ENCODE measurements at places on chromosomes 7 and 10.
A peak's percentile ranks its signal among the peaks of the same experiment; 100 is the strongest.

GRCh38 chr10:111560027-111560426 is 483.2 kb downstream of the ADRA2A start:
- DNase-seq: no peak

DNA sequence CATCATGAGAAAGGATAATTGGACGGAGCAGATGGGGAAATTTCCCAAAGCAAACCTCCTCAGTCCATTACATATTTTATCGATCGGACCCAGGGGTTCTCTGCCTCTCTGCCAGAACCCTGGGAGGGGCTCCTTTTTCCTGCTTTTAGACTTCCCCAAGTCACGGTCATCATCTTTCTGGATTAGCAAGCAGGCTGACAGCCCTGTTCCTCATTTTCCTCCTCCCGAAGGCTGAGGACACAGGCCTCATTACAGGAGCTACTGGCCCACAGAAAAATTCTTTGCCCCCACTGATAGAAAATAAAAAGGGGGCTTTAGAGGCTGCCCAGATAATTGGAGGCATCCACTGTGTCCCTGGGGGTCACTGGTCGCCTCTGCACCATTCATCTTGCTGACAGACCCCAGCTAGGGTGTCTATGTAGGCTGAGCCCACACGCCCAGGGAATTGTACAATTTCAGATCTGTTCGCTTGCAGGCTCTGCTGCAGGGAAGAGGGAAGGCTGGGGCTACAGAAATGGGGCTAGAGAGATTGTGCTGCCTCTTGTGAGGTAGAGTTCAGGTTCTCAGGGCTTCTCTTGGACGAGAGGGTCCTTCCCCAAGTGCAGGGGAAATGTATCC is 125.7 kb upstream of the SDK1 start:
- no peak for DNase-seq

GRCh38 chr7:102082693-102083368 is 203.8 kb upstream of the SH2B2 start:
- no peak for DNase-seq

DNA sequence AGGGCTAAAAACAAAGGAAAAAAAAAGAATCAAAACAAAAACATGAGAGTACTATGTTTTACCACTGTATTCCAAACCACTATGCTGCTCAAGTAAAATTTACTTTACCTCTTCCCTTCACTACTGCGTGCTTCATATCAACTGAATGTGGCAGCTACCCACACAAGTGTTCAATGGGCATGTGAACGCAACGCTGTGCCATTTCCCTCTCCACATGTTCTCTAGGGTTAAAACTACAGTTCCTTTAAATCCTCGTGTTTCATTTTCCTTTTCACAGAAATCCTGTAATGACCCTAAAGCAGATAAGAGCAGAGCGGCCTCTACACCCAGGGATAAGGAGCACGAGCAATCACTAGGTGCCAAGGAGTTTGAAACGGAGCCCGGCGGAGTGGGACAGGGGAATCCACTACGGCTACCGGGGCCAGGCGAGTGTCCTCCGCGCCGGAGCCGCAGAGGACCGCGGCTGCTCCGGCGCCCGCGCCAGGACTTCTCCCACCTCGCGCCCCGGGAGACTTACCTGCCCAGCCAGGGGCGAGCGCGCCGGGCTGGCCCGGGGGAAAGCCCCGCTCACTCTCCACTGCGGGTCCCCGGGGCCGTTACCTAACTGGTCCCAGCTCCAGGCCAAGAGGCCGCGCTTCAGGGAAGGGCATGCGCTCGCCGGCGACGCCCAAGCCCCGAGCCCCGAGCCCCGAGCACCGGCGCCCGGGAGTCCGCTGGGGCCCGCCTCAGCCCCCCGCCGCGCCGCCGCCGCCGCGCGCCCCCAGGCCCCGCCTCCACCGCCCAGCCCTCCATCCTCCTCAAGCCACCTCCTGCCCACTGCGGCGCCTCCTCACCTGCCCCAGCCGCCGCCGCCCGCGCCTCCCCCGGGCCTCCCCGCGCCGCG is 711 bp downstream of the NAMPT start:
- peak; percentile 30 for DNase-seq

DNA sequence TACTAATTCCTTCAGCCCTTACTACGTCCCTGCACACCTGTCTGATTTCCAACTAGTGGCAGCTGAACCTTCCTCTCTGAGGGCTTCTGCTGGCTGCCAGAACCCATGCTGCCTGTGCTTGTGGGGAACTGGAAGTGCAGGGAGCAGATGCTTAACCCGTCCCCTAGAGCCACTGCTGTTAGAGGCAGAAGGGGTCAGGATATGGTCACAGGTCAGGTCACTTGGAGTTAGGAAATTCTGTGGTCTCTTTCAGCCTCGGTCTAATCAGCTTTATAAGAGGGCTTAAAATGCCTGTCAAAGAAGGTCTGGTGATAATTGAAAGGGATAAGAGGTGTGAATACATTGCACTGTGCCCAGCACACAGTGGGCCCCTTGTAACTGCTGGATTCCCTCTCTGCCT is 82.0 kb downstream of the PLPP4 start:
- DNase-seq: no peak

DNA sequence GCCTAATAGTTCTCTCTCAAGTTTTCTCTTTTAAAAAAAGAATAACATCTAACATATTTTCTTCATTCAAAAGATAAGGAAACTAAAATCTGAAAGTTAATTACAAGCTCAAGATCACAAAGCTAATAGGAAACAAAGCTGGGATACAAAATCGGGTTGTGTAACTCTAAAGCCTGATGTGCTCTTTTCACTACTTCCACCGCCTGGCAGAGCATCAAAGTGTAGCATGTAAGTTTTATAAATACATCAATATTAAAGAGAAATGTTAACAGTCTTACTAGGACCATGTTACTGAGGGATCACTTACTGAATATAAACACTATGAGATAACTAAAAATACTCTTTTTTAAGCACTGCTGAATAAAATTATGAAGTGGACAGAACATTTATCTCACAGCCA is 97.2 kb downstream of the KMT2C start:
- no peak for DNase-seq

- DNase-seq: no peak
Observed at GRCh38 chr10:80460399-80461207, 6.5 kb downstream of the TSPAN14 start.

- DNase-seq: no peak
Observed at GRCh38 chr7:30157204-30157603, 22.4 kb downstream of the MTURN start.

GRCh38 chr7:51006483-51007235 is 224.0 kb upstream of the GRB10 start:
- DNase-seq: no peak

DNA sequence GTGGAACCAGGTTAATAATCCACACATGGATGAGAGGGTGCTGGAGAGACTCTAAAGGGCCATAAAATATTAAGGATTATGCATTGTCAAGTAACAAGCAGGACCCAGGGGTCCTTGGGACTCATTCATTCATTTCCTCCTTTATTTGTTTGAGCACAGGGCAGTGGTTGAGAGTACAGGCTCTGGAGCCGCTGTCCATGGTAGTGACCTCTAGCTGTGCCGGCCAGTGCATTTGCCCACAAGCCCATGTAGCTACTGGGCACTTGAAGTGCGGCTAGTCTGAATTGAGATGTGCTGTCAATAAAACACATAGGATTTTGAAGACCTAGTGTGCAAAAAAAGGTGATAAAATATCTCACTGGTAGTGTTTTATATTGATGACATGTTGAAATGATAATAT is 137.6 kb downstream of the C10orf105 start:
- no peak for DNase-seq

- no peak for DNase-seq
Observed at GRCh38 chr7:125663961-125664360, 734.3 kb upstream of the POT1 start.

- peak; percentile 66 for DNase-seq
Observed at GRCh38 chr7:107874605-107875446, 16.2 kb upstream of the DLD start.

- DNase-seq: no peak
Observed at GRCh38 chr10:32237644-32238345, 109.2 kb downstream of the EPC1 start.

DNA sequence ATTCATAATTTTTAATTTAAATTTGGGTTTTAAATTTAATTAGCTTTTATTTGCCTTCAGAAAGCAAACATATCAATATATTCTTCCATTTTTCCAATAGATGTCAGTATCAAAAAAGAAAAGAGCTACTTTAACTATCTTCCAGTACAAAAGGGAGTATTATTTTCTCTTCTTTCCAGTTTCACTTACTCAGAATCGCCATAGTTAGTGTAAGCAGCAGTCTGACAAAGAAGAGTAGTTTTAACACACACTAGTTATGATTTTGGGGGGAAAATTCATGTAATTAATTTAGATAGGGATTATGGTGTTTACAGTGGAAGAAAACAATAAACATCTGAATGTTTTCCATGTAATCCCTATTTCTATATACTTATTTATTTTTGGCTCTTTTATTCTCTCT is 272.6 kb upstream of the DGKB start:
- DNase-seq: no peak

DNA sequence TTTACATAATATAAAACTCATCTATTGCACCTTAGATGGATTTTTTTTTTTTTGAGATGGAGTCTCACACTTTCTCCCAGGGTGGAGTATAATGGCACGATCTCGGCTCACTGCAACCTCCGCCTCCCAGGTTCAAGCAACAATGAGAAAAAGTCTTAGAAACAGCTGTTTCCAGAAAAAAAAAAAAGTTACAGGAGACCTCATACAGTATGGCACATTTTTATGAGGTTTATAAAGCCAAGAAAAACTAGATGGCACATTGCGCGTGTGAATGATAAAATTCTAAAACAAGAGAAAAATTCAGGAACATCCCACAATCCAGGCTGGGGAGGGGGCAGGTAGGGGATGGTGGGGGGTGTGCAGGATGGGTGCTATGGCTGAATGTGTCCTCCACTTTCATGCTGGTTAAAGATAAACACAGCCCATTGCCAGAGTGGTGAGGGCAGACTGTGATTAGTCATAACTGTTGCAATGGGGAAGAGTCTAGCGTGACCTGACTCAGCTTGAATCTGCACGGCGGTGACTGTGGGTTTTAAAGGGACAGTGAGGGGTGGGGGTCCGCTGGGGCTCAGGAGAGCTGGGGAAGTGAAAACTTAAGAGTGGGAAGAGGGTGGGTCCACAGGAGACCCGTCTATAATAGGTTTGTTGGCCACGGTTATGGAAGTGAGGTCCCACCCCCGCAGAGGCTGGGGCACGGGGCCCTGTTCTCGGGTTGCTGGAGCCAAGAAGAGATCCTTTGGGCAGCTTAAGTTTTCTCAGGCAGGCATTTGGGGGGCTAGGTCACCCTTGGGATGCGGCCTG is 11.9 kb upstream of the LRRC27 start:
- DNase-seq: no peak

GRCh38 chr10:127034790-127035189 is 129.6 kb downstream of the DOCK1 start:
- DNase-seq: no peak

- DNase-seq: no peak
Observed at GRCh38 chr7:34242391-34242790, 337.1 kb downstream of the BMPER start.

DNA sequence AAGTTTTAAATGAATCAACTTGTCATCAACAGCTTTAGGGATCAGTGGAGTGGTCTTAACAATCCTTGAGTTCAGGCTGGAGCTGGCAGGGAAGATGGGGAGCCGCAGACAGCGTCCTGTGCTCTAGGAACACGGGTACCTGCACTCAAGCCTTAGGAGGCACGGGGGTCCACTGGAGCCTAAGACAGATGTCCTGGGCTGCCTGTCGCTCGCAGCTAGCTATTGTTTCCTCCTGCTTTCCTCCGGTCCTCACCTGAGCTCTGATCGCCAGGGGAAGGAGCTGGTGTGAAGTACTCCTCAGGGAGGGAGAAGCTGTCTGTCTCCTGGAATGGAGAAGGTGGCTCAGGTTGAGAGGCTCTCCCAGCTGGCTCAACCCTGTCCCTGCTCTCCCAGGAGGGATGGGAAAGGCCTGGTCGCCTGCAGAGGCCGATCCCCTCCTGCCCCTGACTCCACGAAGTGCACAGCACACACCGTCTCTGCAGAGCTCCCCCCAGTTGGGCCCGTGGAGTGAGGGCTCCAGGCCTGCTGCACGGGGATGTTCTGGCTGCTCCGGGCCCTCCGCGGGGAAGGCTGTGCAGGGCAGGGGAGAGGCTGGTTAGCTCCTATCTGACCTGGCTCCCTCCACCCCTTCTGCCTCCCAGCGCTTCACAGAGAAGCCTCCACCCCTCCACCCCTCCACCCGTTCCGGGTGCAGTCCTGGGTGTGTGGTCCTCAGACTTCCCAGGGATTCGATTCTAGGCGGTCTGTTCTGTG is 14.5 kb upstream of the PYROXD2 start:
- no peak for DNase-seq

DNA sequence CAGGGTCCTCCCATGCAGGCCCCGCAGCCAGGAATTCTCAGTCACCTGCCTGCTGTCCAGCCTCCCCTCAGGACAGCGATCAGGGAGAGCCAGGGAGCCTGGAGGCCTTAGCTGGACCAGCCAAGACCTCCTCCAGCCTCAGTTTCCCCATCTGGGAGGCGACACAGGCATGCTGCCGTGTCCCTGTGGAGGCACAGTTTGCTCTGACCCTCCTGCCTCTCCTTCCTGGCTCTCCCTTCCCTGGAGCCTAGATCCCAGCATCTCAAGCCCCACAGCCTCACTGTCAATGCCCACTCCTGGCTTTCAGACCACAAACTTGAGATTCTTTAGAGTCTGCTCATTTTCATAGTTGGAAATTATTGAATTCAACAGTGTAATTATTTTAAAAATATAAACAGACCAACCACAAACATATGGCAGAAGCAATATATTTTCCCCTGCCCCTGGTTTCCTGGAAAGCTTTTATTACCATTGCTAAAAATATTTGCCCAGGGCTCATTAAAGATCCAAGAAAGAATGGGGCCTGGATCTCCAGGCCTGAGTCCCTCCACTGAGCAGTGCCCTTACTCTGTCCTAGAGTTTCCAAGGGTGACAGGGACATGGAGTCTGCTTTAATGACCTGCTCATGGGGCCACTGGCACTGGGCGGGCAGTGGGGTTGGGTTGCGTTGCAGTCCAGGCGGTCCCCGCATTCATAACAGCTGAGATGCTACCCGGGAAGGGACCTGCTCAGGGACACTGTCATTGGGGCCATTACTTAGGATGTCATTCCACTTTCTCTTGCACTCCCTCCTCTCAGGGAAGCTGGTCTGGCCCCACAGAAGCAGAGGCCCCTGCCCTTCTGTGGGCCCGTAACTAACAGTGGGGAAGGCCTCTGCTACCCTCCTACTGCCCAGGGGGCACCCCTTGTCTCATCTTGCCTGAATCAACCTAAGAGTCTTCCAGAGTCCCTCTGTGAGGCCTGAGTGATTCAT is 81.6 kb upstream of the CHST15 start:
- DNase-seq: no peak

- no peak for DNase-seq
Observed at GRCh38 chr7:139886899-139887298, 57.8 kb downstream of the TBXAS1 start.

DNA sequence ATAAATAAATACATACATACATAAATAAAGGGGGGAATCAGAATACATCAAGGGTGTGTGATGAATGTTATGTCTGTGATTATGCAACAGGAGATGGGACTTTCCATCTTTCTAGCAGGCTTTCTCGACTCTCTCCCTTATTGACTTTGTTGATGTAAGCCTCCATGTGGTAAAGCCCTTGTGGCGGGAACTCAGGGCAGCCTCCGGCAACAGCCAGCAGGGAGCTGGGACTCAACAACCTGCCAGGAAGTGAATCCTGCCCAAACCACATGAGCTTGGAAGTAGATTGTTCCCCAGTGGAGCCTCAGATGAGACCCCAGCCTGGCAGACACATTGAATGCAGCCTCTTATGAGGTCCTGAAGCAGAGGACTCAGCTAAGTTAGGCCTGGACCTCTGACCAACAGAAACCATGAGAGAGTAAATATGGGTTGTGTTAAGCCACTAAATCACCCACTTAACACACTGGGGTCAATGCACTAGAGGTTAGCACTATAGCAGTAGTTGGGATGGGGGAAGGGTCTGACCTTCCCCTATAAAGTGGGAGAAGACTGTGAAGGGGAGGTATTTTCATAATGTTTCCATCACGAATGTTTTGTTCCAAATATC is 104.0 kb downstream of the JCAD start:
- DNase-seq: no peak

Measured in CD4-positive, alpha-beta T cell treated with Interleukin-2 at 100 ng/mL for 4 hours (primary cell).